SW480 (cell line): ENCODE measurements at places on chromosomes 5 and 9.
A peak's percentile ranks its signal among the peaks of the same experiment; 100 is the strongest.

GRCh38 chr9:84772511-84772910 lies 103.0 kb downstream of the NTRK2 start:
- no peak for DNase-seq

DNA sequence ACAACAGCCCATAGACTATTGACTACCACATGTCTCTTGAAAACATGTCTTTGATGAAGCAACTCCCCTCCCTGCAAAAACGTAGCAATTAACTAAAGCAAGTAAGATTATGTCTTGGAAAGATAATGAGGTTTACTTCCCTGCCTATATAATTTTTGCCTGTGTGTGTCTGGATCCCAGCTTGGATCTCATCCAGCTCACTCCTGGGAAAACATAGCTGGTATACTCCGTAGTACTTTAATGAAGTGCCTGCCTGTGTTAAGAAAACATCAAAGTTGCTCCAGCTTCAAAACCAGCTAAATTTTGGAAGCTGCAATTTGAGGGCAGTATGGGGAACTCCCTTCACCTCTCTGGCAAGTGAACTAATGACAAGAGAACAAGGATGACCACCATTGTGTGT lies 182.6 kb upstream of the C9orf72 start:
- DNase-seq, result no peak

- DNase-seq, result no peak
These were observed 112.7 kb upstream of the NREP start for GRCh38 chr5:111869681-111870080.

GRCh38 chr5:43411495-43411894 lies 696 bp downstream of the CCL28 start:
- DNase-seq, result no peak

DNA sequence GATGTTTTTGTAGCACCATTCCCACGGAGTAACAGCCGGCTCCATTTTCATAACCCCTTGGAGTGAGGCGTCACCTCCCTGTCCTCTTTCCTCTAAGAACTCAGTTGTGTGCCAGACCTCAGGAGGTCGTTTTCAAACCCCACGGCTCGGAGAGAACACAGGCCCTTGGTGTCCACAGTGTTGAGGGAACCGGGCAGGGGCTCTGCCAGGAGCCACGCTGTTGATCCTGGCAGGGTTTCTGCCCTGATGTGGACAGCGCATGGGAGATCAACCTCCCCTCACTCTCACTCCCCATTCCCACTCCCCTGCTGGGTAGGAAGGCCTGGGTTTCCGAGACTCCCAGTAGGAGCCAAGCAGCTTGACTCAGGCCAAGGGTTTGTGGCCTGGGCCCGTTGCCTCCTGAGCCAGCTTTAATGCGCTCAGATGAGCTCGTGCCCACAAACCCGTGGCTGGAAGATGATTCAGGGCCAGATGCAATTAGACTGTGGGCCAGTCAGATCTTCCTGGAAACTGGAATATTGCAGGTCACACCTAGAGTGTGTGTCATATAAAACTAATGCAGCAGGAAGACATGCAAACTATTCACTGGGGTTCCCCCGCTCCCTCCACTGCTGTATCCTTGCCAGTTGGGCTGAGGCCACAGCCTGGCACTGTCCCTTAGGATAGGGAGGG lies 133.4 kb downstream of the SLC12A2 start:
- peak; percentile 28 for DNase-seq

- DNase-seq, result no peak
These were observed 96.3 kb downstream of the ADAMTS12 start for GRCh38 chr5:33795496-33795895.

DNA sequence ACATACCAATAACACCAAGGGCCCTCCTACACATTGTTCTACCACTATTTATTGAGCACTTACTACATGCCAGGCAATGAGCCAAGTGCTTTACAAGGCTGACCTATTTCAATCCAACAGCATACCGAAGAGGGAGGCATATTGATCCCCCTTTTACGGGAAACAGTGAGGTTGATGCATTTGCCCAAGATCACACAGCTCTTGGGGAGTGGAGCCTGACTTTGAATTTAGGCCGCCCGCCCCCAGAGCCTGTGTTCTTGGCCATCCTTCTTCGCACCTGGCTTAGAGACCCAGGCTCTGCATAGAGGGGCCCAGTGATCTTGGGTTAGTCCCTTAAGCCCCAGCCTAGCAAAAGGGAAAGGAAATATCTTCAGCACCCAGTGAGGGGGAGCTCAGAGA lies 158.1 kb upstream of the IER5L start:
- no peak for DNase-seq

- no peak for DNase-seq
These were observed 114.0 kb downstream of the ADAMTSL1 start for GRCh38 chr9:18588002-18588401.

DNA sequence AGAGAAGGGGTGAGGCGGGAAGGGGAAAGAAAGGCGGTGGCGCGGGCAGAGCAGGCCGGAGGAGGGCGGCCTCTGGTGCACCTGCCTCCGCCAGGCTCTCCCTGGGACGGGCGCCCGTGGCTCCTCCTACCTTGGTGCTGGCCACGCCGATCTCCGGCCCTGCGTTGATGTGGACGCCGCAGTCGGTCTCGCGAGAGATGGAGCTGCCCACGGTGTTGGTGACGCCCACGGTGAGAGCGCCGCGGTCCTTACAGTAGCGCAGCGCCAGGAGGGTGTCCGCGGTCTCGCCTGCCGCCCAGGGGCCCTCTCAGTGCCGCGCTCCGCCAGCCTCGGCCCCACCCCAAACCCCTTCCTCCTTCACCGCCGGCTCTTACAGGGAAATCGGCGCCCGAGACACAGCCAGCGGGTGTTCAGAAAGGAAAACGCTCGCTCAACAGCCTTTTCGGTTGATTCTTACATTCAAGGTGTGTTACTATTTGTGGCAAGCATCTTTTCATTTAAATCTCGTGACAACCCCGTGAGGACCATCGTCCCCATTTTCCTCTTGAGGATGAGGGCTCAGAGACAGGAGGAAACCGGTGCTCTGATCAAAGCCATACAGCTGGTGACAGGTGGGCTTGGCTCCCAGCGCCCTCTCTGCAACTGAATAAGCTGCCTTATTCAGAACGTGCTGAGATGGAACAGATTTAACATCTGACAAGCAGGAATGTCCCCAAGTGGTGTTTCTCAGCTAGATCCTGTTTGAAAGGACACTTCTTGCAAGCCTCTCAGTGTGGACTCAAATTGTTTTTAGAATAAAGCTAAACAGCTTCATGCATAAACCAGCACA lies 22.0 kb upstream of the MAPK9 start:
- DNase-seq, result peak; percentile 98

- DNase-seq, result no peak
These were observed 31.4 kb downstream of the GNAQ start for GRCh38 chr9:78000221-78000620.

DNA sequence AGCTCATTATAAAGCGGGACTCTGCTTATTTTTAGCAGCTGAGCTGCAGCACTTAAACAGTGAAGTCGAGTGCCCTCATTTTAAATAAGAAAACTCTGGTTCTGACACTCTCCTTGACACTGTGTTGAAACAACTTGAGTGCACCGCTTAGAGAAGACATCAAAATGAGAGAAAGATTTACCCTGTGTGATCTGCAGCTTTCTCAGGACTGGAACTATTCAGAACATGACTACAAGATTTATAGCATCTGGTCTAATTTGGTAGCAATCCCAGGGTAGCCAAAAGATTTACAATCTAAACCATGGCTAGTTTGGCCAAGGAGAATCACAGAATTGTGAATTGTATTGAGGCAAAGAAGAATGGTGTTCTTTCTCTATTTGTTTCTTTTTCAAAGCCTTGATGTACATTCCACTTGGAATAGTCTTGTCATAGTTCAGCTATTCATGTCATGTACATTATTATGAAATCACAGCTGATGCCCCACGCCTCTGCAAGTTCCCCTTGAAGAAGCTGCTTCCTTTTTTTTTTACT lies 38.7 kb downstream of the PLEKHG4B start:
- DNase-seq, result no peak
